ENCODE measurements at places on chromosomes 3 and 15.

DNA sequence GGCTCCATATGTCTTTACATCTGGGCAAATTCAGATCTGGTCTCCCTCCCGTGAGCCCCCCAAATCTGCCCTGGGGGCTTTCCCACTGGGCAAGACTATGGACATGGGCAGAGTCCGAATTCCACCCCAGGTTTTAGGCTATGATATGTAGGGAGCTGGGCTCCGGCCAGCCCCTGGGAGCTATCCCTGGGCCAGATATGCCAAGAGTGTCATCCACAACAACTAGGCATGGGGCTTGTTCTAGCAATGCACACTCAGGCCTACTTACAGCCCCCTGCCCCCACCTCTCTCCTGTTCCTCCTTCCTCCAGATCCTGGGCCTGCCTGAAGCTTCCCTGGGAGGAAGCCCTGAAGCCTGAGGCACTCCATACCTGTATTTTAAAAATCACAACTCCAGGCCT, 622 bp downstream of the XIRP1 start:
- no peak for DNase-seq

DNA sequence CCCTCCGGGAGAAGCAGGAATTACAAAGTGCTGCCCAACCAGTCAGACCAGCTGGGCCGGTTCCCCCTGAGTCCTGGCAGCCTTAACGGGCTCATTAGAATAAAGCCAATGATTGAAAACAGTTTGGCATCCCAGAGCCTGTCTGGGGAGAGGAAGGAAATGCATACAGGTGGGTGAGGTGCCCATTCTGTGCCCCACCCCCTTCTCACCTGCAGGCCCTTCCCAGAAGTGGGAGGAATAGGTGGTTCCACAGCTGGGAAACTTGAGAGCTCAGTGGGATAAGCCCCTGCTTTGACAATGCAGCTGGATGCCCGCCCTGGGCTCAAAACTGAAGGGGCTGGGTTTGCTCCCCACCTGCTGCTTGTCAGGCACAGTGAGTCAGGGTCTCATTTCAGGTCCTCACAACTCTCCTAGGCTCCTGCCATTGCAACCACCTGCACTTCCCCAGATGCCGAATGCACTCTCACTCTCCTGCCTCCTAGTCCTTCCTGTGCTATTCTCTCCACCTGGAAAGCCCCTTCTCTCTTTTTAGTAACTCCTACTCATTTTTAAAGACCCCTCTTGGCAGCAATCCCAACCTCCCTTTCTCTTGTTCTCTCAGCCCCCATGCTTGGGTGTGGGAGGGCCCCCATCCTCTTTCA, 5.5 kb upstream of the BUB1B start:
- DNase-seq: no peak

- no peak for DNase-seq
Observed at GRCh38 chr15:48358229-48359152, 27.3 kb downstream of the DUT start.

DNA sequence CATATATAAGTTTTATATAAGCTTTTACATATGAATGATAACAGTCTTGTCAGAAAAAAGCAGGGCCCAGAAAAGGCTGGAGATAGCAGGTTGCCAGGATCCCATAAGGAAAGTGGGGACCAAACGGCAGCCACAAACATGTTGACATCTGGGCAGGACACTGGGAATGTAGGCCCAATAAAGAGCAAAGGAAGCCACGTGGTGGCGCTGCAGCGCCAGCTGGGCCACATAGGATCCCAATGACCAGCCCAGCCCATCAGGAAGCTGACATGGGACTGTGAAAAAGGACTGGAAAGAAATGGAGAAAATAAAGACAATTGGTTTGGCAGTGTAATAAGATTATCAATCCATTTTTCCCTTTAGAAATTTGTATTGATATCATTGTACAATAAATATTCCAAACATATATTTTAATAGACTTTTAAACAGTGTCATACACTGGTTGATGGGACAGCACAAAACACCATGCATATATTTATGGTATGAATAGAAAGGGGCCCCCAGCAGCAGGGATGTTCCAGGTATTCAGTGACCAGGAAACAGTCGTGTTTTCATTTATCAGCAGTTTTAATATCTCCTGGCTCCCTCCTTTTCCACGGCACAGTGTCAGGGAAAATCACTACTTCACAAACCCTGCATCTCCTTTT, 89.0 kb upstream of the STRIT1 start:
- DNase-seq: no peak

DNA sequence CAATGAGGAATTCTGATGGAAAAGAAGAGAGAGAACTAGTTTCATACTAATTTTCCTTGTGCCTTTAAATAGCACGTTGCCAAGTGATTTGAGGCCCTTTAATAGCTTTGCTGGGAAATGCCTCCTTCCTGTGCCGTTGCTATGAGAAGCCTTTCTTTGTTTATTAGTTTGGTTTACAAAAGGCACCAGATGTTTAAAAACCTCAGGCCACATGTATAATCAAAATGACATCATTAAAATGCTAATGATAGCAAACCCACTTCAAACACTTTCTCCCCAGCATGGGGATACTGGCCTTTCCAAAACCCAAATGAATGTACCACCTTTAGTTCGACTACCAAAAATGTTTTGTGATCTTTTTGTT, 50.0 kb upstream of the TBC1D23 start:
- peak; percentile 12 for DNase-seq

DNA sequence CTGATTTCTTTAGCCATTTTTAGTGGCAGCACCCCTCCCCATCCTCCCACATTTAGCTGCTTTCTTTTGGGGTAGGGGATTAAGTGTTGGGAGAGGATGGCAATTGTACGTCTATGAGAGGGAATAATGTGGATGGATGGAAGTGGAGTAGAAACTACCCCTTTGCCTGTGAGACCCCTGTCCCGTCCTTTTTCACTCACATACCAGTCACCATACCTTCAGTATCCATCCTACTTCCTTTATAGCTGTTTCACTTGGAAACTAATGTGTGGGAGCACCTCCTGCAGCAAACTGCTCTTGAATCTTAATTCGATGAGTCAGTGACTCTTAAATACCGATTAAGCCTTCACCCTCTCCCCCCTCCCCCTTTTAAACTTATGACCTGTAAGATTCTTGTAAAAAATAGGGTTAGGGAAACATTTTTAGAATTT, 730 bp downstream of the SPRED1 start:
- peak; percentile 0 for DNase-seq

DNA sequence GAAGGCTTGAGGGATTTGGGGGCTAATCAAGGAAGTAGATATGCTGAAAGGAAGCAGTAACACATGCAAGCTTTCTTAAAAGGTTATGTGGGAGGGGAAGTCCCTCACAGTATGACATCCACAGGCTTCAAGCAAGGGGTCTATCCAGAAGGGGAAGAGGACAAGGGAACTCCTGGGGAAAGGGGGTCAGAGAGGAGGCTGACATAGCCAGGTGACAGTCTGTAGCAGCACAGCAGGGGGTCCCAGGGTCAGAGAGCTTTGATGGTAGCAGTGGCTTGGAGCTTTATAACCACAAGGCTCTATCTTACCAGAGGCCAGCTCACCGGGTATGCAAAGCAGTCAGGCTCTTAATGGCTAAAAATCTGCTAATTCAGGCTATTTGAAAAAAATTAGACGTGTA, 150.6 kb upstream of the NSMCE3 start:
- DNase-seq: no peak

GRCh38 chr3:43752905-43753304, 62.2 kb downstream of the ABHD5 start:
- DNase-seq: no peak

GRCh38 chr3:136604961-136605360, 147.2 kb downstream of the STAG1 start:
- no peak for DNase-seq

GRCh38 chr15:90154861-90155626, 46.1 kb upstream of the SEMA4B start:
- no peak for DNase-seq

- no peak for DNase-seq
Observed at GRCh38 chr3:190121383-190121782, 686 bp upstream of the P3H2 start.

DNA sequence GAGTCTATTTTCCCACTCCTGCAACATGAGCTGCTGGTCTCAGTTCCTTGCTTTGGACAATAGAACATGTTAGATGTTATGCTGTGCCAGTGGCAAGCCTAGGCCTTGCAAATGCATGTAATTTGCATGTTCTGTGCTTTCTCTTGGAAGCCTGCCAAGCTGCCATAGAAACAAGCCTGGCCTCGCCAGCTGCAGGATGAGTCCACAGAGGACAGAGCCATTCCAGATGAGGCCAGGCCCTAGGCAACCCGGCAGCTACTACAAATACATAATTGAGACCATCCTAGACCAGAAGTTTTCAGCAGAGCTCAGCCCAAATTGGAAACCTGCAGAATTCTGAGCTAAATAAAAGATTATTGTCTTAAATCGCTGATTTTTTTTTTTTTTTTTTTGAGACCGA, 39.6 kb downstream of the TRIM69 start:
- no peak for DNase-seq

GRCh38 chr3:53795789-53796560, 50.2 kb downstream of the CHDH start:
- DNase-seq: no peak

DNA sequence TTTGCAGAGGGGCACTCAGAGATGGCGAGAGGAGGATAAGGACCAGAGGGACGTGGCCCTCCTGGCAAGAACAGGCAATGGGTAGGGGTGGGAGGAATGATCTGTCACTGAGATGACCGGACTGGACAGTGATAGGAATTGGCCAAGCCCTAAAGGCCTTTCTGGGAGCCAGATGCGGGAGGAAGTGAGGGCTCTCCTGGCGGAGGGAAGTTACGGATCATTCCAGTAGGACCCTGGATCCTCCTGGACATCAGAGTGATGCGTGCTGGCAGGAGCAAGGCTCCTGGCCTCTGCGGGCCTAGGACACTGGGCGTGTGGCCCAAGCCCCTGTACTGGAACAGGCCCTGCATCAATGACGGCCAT, 23.4 kb downstream of the KIF7 start:
- no peak for DNase-seq

GRCh38 chr3:31213869-31214486, 318.7 kb upstream of the STT3B start:
- DNase-seq: peak; percentile 22

- no peak for DNase-seq
Observed at GRCh38 chr3:180059356-180059755, 22.6 kb upstream of the PEX5L start.

DNA sequence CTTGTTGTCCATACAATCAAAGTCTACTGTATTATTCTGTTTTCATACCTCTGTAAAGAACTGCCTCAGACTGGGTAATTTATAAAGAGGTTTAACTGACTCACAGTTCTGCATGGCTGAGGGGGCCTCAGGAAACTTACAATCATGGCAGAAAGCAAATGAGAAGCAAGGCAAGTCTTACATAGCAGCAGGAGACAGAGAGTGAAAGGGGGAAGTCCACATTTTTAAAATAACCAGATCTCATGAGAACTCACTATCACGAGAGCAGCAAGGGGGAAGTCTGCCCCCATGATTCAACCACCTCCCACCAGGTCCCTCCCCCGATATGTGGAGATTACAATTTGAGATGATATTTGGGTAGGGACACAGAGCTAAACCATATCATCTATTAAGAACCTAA, 724.6 kb upstream of the CBLB start:
- DNase-seq: no peak

- DNase-seq: no peak
Observed at GRCh38 chr3:69296995-69297394, 88.9 kb downstream of the FRMD4B start.
